ENCODE measurements at places on chromosomes 4 and X.

GRCh38 chr4:10074767-10075105, 41.9 kb downstream of the WDR1 start:
- DNase-seq: peak; percentile 44

DNA sequence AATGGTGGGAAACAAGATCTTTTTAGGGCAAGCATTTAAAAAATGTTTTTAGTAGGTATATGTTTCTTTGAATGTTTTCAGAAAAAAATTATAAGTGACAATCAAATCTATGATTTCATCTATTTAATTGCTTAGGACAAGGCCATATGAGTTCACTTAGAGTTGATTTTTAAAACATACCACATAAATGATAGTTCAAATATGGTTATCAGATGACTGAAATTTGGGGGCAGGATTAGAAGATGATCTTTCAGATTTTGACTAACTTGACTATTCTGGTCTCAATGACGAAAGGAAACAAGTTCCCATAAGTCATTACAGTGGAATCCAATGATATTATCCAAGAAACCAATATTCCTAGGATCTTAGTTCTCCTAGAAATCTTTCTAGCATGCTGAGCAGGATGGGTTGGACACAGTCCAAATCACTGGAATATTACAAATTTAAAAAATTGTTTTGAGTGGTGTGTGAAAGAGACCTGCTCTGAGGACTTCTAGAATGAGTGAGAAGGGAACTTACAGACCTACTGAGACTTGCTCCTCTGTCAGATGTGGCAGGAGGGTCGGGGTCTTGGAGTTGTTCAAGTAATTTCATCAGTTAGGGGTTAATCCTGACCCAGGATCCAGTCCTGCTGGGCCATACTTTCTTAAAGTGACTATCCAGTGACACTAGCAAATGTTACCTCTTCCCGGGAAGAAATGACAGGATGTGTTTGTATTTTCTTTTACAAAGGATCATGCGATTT, 20.0 kb downstream of the RHOH start:
- DNase-seq: no peak

GRCh38 chrX:63281465-63281864, 69.7 kb downstream of the SPIN4 start:
- DNase-seq: no peak

DNA sequence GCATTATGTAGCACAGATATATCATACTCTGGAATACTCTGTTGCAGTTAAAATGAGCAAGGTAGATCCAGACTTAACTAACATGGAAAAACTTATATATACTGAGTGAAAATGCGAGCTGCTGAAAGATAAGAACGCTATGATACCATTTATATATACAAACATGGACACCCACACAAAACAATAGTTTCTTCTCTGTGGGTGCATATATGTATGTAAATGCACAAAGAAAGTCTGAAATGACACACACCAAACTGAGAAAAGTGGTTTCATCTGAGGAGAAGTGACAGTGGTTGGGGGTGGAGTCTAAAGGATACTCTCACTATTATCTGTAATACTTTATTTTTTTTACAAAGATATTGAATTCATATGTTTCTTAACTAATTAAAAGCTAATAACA, 12.2 kb upstream of the FGF2 start:
- DNase-seq: no peak

- DNase-seq: no peak
Observed at GRCh38 chr4:100548200-100548560, 30.4 kb upstream of the EMCN start.

- DNase-seq: no peak
Observed at GRCh38 chrX:118780509-118780908, 43.1 kb upstream of the ZCCHC12 start.

GRCh38 chr4:57544811-57545654, 434.8 kb upstream of the IGFBP7 start:
- DNase-seq: no peak

- DNase-seq: no peak
Observed at GRCh38 chrX:147735364-147735763, 176.4 kb upstream of the FMR1 start.

GRCh38 chr4:168560184-168561180, 63.6 kb downstream of the PALLD start:
- DNase-seq: no peak

DNA sequence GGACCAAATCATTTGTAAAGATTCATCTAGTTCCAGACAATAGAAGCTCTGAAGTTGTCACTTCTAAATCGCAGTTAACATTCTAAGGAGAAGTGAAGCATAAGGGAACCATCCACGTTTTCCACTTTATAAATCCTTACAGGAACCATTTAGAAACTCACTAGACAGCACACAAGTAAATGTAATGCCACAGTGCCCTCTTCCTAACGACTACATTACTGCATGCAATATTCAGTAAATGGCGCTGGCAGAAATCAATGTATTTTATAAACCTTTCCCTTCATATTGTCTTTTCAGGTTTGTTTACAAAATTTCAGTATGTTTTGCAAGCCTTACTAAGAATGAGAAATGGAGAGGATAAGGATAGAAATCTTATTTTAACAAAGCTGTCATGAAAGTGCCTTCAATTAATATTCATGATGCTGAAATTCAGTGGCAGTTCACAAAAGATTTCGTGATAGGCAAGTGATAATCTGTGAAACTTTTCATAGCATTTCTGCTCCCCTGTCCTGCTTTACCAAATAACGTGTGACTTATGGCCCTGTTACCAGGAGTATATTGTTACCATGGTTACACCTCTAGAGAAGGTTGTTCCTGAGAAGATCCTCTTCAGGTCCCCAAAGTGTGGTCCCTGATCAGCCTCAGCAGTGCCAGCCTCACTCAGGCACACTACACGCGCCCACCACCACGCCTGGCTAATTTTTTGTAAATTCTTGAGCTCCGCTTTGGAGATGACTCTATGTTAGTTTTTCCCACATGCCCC, 54.2 kb downstream of the TMA16 start:
- no peak for DNase-seq

- DNase-seq: no peak
Observed at GRCh38 chrX:37424000-37424429, 74.9 kb downstream of the PRRG1 start.

GRCh38 chr4:42914937-42915336, 22.4 kb downstream of the GRXCR1 start:
- no peak for DNase-seq
